ENCODE measurements at places on chromosomes 5 and 9.

DNA sequence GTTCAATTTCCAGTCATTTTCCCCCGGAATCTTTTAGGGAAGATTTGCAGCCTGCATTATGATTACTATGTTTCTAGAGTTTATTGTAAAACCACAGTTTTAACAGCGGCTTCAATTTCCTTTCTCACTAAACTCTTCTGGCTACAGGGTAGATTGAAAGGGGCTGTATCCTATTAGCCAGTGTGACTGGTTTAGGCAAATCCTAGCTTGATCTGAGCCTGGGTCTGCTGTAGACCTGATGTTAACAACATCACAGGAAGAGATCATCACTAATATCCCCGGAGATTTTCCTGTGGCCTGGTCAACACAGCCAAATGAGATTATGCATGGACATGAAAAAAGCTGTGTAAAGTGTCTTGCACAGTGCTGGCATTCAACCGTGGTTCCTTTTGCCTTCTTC is 33.4 kb downstream of the STOM start:
- DNase-seq: no peak

GRCh38 chr9:19999491-20000057 is 210.7 kb upstream of the SLC24A2 start:
- DNase-seq: no peak

DNA sequence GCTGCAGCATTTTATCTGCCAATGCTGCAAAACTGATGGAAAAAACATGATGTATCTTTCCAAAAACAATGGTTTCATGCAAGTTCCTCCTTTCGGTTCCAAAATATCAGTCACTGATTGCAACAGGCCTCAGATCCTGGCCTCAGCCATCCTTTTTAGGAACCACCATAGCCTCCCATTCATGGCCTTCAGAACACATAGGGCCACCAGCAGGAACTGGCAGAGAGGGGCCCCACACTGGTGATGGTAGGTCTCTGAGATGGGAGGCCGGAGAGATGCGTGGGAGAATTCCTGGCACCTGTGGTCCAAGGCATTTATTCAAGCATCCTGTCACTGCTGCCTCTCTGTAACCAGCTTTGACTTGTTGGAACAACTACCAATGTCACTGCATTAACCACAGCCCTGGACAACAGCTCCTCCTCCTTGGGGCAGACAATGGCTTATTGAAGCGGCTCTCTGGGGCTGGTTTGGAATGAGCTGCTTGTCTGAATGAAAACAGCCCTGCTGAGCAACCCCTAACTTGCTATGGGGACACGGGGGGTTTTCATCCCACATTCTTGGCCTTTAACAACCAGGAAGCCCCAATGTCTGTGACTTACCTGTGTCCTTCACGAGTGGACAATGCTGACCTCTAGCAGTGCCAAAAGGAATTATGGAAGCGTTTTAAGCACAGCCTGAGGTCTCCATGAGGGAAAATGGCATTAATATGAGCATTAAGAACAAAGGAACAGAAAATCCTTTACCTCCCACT is 108.1 kb downstream of the LHFPL2 start:
- no peak for DNase-seq

DNA sequence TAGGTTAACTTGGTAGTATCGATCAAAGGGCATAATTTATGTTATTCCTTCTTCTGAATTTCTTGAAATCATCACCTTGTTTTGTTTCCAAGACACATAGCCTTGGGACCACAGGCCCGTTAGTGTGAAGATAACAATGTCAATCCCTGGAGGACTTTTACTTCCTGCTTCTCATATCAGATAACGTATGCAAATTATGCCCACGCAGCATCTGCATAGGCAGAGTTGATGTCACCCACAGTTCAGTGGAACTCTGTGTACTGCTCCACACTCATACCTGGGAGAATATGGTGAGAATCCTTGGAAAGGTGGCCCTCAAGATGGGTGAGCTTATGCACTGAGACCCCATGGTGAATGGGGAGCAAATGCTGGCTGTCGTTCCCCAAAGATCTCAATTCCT is 95.0 kb downstream of the CFAP90 start:
- DNase-seq: no peak

- no peak for DNase-seq
These were observed 372.5 kb upstream of the KCNN2 start for GRCh38 chr5:113989278-113989912.

GRCh38 chr9:20405078-20405477 is 217.2 kb downstream of the MLLT3 start:
- DNase-seq: no peak

DNA sequence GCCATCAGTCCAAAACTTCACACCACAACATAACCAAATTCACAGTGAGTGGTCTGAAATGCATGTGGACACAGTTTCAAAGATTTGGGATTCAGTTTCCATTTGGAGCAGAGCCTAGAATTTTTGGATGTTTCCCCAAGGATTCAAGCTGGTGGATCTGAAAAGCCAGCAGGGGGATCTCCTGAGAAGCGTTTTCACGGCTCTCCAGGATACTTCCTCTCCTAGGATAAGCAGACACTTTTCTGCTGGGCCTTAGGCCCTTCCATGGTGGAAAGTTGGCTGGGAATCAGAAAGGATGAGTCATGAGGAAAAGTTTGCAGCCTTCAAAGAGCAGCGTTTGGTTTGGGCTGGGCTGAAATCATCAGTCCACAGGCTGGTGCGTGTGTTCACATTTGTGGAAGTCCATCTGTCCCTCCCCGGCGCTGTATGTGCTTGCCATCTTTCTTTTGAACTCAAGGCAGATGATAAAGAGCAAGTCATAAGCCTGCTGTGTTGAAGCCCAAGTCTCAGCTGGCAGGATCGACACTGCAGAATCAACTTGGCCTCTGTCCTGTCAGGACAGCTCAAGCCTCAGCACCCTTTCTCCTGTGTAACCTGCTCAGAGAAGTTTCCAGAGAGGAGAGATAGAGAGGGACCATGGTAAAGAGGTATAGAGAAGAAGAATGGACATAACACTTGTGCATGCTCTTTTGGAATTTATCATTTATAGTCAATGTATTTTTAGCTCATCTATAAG is 152.6 kb upstream of the MSX2 start:
- DNase-seq: no peak

- no peak for DNase-seq
These were observed 124.2 kb upstream of the MAST4 start for GRCh38 chr5:66472010-66472409.

- DNase-seq: no peak
These were observed 73.5 kb downstream of the EFNA5 start for GRCh38 chr5:107597247-107597646.

- DNase-seq: no peak
These were observed 31.9 kb downstream of the FAM240B start for GRCh38 chr9:38687992-38688391.

GRCh38 chr9:13478639-13479038 is 199.1 kb upstream of the MPDZ start:
- no peak for DNase-seq

DNA sequence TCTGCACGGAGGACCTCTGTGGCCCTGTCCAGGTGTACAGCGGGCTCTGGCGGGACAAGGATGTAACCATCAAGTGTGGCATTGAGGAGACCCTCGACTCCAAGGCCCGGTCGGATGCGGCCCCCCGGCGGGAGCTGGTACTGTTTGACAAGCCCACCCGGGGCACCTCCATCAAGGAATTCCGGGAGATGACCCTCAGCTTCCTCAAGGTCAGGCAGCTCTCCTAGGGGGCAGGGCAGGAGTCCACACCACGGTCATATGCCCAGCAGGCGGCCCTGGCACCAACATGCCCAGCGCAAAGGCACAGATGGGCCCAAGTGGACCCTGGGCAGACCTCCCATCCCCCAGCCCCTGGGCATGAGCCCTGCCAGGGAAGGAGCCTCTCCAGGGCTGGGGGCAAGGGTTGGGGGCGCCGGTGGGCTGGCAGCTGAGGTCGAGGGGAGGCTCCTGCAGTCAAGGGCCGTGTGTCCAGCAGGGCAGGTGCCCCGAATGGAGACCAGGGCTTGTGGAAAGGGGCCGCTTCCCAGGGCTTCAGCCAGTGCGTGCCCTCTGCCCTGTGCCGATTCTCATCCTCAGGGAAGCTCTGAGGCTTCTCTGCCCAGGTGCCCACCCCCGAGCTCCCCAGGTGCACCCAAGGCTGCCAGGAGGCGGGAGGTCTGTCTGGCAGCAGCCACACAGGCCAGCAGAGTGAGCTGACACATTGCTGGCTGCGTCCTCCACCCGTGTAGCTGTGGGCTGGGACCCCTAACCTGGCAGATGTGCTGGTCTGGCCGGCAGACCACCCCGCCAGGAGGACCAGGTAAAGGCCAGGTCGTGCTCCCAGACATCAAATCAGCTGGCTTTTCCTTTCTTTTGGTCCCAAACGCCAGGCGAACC is 10.0 kb downstream of the DIPK1B start:
- no peak for DNase-seq

- DNase-seq: no peak
These were observed 41.7 kb downstream of the ICE1 start for GRCh38 chr5:5464036-5464715.

GRCh38 chr5:159459951-159460538 is 129.8 kb upstream of the IL12B start:
- DNase-seq: no peak

GRCh38 chr5:97629276-97629675 is 446.2 kb upstream of the RIOK2 start:
- no peak for DNase-seq

GRCh38 chr5:178427576-178428197 is 162.5 kb downstream of the COL23A1 start:
- DNase-seq: no peak

DNA sequence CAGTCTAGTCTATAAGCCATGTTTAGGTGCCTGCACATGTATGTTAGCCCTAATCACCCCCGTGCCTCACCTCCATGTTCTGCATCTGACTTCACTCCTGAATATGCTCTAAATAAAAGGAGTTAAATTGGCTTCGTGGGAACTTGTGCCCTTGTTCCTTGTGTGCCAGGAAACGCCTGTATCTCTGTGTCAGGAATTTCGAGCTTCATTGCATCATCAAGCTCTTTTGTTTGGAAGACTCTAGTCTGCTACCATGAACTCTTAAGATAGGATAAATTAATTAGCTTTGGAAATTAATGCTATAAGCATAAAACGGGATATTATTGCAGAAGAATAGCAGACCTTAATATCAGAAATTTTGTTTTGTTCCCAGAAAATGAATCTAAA is 99.2 kb downstream of the ADCY2 start:
- no peak for DNase-seq

- DNase-seq: no peak
These were observed 159.7 kb downstream of the DOCK2 start for GRCh38 chr5:169796731-169797130.

- DNase-seq: no peak
These were observed 57.8 kb downstream of the ERGIC1 start for GRCh38 chr5:172891716-172892421.

GRCh38 chr9:137267933-137268355 is 9.6 kb upstream of the TOR4A start:
- no peak for DNase-seq

GRCh38 chr9:128947277-128947526 is 201 bp downstream of the DOLK start:
- no peak for DNase-seq

GRCh38 chr9:127004946-127005769 is 90.6 kb downstream of the RALGPS1 start:
- peak; percentile 41 for DNase-seq

DNA sequence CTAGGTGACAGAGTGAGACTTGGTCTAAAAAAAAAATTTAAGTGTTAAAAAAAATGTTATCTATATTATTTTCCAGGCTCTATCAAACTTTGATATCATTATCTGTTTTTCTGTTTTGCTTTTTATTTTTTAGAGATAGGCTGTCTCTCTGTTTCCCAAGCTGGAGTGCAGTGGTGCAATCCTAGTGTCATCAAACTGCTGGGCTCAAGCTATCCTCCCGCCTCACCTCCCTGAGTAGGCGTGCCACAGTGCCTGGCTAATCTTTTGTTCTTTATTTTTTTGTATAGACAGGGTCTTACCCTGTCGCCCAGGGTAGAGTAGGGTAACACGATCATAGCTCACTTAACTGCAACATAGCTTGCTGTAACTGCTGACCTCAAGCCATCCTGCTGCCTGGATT is 14.4 kb downstream of the SEC24A start:
- no peak for DNase-seq

- DNase-seq: no peak
These were observed 6.3 kb upstream of the STOM start for GRCh38 chr9:121376214-121376830.

DNA sequence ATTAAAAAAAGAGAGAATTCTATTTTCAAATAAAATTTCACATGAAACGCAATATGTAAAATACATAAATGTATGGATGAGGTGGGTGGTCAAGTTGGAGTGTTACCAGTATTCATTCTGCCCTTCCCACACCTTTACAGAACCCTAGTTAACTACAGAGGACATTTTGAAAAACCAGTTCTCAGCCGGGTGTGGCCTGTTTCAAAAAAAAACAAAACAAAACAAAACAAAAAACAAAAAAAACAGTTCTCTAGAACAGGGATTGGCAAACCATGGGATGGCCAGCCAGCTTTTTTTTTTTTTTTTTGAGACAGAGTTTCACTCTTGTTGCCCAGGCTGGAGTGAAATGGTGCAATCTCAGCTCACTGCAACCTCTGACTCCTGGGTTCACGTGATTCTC is 28.4 kb upstream of the HK3 start:
- no peak for DNase-seq

DNA sequence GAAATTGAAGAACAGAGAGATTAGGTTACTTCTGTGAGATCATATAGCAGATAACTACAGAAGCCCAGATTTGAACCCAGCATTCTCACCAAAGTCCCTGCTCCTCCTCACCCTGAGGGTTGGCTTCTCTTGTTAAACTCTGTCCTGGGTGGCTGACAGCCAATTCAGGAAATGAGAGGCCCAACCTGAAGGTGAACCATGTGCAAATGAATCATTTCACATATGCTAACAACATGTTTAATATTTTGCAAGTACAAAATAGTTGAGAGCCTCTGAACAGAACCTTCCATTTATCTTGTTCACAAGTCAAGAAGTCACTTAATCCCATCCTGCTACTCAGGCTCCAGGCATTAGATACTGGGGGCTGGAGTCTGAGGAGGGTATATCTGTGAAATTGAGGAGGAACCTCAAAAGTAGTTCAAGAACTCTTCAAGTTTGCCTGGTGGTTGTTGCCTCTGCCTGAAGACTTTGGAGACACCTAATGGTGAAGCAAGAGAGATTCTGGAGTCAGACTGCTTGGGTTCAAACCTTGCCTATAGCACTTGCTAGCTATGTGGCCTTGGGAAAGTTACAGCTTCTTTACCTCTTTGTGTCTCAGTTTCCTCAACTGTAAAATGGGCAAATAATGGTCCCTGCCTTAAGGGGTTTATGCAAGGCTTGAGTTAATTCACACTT is 564.0 kb downstream of the PSAT1 start:
- DNase-seq: no peak

DNA sequence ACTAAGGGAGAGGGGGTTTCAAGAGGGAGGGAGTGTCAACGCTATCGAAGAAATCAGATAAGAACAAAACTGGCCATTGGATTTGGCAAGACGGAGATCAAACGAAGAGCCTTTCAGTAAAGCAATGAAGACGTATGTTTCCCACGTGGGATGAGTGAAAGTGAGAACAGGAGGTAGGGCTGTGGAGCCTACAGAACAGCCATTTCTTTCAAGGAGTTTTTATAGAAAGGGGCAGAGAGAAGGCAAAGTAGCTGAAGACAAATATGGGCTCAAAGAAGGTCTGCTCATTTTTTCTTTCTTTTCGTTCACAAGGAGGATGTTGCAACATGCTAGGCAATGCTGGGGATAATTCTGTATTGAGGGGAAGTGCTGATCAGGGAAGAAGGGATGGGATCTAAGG is 98.3 kb downstream of the SUSD1 start:
- no peak for DNase-seq
